Activated CD4-positive, alpha-beta memory T cell treated with anti-CD3 and anti-CD28 coated beads, Interleukin-2, amount 10 ng/mL, durations not matched to agents 7 days and 5 days (primary cell): ENCODE measurements at places on chromosomes 5 and 9. TPM values are rescaled to one million over a fixed set of nuclear protein-coding genes. Genes with fewer than 3 reads are reported as not detected.

DNA sequence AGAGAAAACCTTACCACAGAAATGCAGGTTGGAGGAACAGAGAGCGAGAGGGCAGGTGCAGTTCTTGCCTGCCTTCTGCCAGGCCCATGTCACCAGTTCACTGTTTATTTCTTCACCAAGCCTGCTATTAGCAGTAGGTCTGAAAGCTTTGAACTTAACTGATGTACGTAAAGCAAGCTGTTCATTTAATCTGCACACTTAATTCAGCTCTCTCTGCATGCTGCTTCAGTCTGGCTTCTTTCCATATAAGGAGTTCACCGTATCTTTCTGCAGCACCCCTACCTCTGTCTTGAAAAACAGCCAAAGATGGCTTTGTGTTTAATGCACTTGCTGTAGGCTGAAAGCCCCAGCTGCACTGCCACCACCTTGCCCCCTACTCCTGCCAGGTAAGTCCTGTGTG is 205.1 kb downstream of the RAB3C start:
- no peaks in the 10 kb centered on the region for H3K4me1 ChIP-seq
- H3K27ac ChIP-seq = no peak overlapping the region
- H3K4me3 ChIP-seq = no peak overlapping the region
- no peak for DNase-seq

- DNase-seq = no peak
- no peak overlapping the region for H3K27ac ChIP-seq
- H3K4me1 ChIP-seq = no peaks in the 10 kb centered on the region
- H3K4me3 ChIP-seq = no peak overlapping the region
Measured at GRCh38 chr5:134577022-134577795, 51.7 kb downstream of the JADE2 start.

GRCh38 chr5:111528056-111528455 is 15.7 kb upstream of the STARD4 start:
- H3K27ac ChIP-seq = no peak overlapping the region
- no peak for DNase-seq
- H3K4me1 ChIP-seq = peaks cover 21% of the 10 kb centered on the region

DNA sequence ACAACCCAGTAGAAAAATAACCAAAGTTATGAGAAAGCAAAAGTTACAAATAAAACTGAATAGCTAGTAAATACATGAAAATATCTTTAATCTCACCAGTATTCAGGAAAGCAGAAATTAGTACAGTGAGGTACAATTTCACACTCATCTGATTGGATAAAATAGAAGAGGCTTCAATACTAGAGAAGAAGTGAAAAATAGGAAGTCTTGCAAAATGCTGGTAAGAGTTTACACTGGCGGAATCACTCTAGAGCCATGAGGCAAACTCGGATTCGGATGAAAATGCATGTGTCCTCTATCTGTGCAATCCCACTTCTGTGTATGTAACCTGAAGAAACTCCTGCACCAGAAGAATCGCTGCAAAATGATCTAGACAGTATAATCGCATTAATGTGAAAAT is 128.9 kb downstream of the CCDC192 start:
- DNase-seq = no peak
- H3K27ac ChIP-seq = no peak overlapping the region
- H3K27me3 ChIP-seq = peaks cover 26% of the 10 kb centered on the region
- no peaks in the 10 kb centered on the region for H3K4me1 ChIP-seq
- H3K36me3 ChIP-seq = no peaks in the 10 kb centered on the region

GRCh38 chr5:133824661-133825254 is 143.7 kb downstream of the C5orf15 start:
- H3K27ac ChIP-seq = no peak overlapping the region
- no peaks in the 10 kb centered on the region for H3K36me3 ChIP-seq
- peaks cover 27% of the 10 kb centered on the region for H3K27me3 ChIP-seq
- H3K4me1 ChIP-seq = peaks cover 21% of the 10 kb centered on the region
- no peak overlapping the region for H3K4me3 ChIP-seq

DNA sequence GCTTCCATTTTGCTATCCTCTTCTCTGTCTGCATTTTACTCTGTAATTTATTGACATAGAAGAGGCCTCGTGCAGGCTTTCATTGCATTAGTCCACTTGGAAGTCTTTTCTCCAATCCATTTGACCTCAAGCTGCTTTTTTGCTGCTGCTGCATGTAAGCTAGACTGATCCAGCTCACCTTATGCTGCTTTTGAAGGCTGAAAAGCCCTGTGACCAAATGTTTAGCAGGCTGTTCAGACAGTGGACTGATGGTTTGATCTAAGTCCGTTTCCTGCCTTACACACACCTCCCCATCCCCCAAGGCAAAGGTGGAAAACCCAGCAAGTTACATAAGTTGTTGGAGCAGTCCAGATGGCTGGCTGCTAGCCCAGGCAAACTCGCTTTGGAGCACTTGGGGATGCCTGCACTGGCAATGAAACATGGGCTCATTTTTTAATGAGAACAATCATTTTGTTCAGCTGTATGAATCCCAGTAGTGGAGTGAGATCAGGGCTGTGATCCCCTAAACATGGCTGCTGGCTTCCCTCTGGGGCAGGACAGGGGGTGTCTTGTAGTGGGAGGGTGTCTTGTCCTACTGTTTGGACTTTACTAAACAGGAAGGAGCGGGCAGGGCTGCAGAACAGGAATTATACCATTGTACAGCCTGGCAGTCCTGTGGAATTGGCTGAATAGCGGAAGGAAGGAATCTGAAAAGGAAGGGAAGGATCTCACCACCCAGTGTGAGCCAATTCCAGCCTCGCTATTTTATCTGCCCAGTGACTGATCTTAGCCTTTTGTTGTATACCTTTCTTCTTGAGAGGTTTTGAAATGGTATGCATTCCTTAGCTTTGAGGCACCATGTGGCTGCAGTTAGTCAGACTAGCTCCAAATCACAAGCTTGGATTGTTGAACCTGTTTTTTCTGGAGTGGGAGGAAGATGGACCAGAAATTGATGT is 212.0 kb downstream of the ARHGAP26 start:
- no peak for DNase-seq
- peak overlapping the region; percentile 67 for H3K27ac ChIP-seq
- H3K27me3 ChIP-seq = no peaks in the 10 kb centered on the region
- H3K4me1 ChIP-seq = peaks cover 73% of the 10 kb centered on the region
- H3K36me3 ChIP-seq = peaks cover 19% of the 10 kb centered on the region

DNA sequence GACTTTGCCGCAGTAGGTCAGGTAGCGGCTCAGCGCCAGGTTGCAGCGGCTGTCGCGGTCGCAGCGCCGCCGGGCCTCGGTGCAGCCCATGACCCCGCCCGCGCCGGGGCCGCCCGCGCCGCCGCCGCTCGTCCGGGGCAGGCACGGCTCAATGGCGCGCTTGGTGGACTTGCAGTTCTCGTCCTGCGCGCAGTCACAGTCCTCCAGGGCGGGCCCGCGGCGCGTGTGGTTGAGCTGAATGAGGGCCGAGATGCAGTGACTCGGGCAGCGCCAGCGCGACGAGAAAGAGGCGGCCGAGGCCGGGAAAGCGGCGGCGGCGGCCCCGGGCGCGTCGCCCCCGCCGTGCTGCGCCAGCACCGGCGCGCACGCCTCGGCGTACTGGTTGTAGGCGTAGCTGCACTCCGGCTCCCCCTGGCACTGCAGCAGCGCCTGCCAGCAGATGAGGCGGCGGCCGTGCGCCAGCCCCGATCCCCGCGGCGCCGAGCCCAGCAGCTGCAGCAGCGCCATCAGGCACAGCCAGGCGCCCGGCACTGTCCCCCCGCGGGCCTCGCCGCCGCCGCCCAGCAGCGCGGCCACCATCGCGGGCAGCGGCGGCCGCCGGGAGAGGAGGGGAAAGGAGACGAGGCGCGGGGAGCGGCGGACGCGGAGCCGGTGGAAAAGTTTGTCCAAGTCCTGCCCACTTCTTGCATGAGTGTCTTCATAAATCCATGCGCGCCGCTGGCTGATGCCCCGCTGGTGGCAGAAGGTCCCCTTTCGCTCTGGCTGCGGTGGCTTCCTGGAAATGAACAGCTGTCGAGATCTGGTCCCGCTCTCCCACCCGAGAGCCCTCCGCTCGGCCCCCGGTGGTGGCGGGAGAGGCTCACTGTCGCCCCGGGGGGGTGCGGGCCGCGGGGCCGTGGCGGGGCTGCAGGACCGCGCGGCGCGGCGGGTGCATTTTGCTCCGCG is 833 bp downstream of the GAS1 start:
- peak overlapping the region; percentile 68 for H3K4me3 ChIP-seq
- no peak overlapping the region for H3K27ac ChIP-seq
- DNase-seq = peak; percentile 60

- H3K36me3 ChIP-seq = no peaks in the 10 kb centered on the region
- DNase-seq = no peak
- H3K4me1 ChIP-seq = no peaks in the 10 kb centered on the region
- no peaks in the 10 kb centered on the region for H3K27me3 ChIP-seq
- H3K4me3 ChIP-seq = no peak overlapping the region
- H3K27ac ChIP-seq = no peak overlapping the region
Measured at GRCh38 chr5:133214153-133214820, 162.5 kb downstream of the HSPA4 start.

Gene CER1
- not detected for total RNA-seq
